Amniotic stem cell (primary cell): ENCODE measurements at places on chromosomes 1 and 21.

- no peak for DNase-seq
Observed at GRCh38 chr21:39479164-39479813, 27.5 kb downstream of the SH3BGR start.

DNA sequence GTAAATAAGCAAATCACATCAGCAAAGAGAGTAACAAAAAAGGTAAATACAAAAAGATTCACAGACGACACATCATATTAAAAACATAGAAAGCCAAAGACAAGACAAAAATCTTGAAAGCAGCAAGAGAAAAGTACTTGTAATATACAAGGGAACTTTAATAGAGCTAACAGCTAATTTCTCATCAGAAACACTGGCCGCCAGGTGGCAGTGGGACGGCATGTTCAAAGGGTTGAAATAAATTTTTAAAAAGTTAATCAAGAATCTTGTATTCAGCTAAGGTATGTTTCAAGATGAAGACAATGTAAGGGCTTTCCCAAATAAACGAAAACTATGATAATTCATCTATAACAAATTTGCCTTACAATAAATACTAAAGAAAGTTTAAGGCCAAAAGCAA is 358.1 kb downstream of the LRRIQ3 start:
- no peak for DNase-seq

GRCh38 chr1:20411196-20411980 is 74.6 kb downstream of the CAMK2N1 start:
- DNase-seq, result peak; percentile 66

DNA sequence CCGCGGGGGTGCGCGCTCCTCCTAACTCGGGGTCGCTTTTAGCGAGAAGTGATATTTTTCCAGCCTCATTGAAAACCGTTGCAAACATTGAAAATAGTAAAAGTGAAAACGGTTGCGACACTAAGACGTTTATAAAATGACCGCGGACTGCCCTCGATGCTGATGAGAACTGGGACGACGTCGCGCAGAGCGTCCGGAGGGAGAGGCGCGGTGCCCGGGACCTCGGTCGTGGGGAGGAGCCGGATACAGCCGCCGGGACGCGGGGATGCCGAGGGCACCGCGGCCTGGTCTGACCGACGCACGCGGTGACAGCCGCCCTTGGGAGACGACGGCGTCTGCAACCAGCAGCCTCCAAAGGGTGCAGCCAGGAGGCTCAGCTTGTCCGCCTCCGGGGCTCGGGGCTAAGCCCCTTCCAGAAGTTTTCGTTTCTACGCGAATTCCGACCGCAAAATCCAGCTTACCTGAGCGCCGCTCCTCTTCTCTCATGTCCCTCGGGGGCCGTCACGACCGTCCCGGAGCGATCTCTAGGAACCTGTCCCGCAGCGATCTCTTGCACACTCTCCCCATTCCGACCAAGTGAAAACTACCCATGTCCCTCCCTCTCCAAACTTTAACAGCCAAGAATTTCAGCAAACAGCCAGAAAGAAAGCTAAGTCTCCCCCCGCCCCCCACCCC is 144.4 kb upstream of the ETS2 start:
- no peak for DNase-seq

DNA sequence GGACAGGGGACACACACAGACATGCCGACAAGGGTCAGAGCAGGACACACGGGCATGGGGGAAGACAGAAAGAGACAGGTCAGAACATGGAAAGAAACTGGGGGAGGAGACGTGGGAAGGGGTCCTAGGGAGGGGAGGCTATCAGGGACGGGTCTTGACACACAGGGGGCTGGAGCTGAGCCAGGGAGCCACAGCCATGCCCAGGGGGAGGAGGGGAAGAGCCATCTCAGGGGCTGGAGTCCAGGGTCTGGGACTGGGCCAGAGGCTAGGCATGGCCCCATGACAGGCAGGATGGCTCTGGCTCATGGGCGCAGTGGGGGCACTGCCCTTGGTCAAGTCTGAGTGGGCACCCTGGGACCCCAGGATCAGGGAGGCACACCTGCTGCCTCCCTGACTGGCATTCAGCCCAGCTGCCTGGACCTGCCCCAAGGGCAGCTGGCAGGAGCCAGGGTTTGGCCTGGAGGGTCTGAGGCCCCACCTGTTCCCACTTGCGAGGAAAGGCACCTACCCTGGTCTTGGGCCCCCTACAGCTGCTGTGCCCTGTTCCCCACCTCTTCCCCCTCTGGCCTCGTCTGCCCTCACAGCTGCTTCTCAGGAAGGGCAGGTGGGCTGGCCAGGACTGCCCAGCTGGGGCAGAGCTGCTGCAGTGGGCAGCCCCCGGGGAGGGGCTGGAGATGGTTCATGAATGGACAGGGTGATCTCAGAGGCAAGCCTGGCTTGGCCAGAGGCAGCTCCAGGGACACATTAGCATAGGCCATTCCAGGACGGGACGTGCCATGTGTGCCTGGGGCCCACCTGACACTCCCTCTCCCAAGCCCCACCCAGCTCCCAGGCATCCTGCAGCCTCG is 42.9 kb downstream of the HSPG2 start:
- DNase-seq, result no peak

DNA sequence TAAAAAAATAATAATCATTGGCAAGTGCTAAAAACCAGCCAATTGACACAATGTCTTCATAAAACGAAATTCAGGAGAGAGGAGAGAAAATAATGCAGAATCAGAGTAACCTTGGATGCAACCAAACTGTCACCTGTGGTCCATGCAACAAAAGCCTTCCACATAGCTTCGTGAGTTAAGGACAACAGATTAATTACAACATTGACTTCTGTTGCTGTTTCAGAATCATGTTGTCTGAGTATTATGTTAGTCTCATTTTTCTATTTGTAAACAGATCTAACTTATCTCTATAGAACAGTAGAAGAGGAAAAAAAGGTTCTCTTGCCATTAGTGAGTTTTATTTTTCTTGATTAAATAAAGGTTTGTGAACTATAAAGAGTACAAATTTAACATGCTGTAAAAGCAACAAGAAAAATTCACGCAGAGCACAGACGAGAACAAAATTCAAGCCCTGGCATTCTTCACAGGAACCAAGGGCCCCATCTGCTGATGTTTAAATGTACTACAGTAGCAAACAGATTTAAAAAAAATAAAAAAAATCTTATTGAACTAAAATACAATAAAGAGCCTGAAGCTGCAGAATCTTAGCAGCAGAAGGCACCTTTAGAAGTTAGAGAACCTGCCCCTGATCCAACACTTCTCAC is 381.1 kb upstream of the PKN2 start:
- peak; percentile 3 for DNase-seq

DNA sequence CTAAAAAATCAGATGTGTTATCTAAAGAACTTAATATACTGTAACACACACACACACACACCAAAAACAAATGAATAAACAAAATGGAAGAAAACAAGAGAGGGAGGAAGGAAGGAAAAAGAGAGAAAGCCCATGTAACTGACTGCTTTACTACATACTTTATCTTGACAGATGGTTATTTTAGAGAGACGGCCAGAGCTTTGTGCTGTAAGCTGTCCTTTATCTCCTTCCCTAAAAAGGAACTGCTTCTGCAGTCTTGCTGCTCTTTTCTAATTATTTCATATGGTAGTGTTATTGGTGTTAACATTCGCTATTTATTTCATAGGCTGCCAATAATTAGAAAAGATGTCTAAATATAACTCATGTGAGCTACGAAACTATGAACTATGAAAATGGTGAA is 1384.6 kb downstream of the MRPL39 start:
- no peak for DNase-seq

DNA sequence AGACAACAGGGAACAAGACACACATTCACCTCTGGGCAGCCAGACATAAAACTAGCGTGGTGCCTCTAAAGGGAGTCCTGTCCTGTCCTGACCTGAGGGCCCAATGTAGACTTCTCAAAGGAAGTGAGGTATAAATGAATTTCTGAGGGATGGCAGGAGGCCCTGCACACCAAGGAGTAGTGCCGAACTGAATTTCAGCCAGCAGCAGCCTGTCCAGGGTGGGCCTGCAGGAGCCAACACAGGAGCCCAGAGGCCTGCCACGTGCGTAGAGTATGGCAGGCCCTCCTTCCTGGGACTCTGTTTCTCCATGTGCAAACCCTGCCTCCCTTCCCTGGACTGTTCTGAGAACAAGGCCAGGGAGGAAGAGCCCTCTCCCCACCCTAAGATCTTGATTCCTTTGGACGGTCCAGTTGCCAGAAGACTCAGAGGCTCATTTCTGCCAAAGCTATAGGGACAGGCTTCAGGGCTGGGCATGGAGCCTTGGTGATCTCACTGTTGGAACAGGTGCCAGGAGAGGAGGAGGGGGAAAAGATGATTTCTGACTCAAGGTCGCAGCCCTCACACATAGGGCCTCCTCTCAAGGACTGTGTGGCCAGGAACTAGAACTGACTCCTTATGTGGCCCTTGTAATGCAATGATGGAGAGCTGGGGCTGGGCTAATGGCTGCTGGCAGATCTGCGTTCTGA is 1.8 kb upstream of the FABP3 start:
- DNase-seq, result no peak

DNA sequence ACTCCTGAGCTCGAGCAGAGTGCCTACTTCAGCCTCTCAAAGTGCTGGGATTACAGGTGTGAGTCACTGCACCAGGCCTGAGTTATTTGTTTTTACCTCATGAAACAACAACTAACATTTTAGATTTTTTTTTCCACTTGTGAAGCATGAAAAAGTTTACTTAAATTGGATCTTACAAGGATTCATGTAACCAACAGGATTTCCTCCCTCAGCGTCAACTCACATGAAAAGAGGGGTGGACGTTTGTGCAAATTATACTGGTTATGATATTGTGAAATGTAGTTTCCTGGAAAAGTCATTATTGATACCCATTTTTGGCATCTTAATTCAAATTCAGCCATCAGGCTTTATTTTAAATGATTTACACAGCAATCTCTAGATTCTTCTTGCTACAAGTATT is 6.5 kb downstream of the CNST start:
- DNase-seq, result no peak

DNA sequence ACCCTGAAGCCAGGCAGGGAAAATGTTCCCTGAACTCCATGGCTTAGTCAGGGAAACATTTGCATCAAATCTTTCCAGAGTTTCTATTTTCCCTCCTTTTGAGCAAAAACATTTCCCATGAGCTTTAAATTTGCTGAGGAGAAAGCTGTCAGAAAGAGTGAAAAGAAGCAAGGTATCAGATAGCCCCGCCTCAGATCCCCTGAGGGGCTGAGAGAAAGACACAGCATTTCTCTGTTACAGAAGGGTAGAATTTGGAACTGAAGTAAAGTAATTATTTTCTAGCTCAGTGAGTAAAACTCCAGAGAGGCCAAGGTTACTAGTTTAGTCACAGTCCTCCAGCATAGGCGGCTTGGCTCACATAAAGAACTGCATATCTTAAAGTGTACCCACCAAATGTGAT is 10.6 kb downstream of the FMO1 start:
- no peak for DNase-seq

- peak; percentile 13 for DNase-seq
Observed at GRCh38 chr1:2414297-2414958, 2.1 kb upstream of the PEX10 start.

DNA sequence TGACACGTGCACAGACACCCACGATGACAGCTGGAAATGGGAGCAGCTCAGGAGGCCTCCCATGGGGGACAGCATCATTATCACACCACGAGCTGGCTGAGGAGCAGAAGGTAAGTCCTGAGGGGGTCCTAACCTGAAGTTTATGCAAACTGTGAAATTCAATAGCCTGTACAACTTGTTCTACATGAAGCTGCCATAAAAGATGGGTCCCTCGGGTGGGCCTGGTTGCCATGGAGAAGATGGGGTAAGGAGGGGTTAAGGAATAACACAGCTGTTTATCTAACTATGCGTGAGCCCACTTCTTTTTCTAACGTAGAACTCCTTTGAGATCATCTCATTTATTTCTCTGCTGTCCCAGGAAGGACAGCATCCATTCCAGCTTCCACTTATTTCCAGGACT is 163.4 kb upstream of the CD34 start:
- DNase-seq, result no peak
